Frontal cortex (tissue), 4 donors: ENCODE measurements at places on chromosomes 3 and 15.

DNA sequence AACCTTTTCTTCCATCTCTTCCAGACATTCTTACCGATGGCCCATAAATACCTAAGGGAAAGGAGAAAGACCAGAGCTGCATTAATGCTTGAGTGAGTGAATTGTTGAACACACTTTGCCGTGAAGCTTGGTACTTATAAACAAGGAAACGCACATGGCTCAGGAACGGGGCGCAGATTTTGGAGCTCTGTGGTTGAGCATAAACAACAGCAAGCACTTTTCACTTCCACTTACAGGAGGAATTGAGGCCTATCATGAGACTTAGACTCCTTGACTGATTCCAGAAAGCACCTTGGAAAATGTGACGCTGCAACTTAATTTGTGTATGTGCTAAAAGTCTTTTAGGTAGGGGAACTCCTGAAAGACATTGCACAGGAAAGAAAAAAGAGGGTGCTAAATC is 197.5 kb upstream of the FEZF2 start:
- no peak for DNase-seq

GRCh38 chr15:68315495-68316031 is 38.0 kb downstream of the FEM1B start:
- DNase-seq: no peak

- no peak for DNase-seq
Observed at GRCh38 chr3:94524102-94524919, 461.4 kb downstream of the NSUN3 start.

DNA sequence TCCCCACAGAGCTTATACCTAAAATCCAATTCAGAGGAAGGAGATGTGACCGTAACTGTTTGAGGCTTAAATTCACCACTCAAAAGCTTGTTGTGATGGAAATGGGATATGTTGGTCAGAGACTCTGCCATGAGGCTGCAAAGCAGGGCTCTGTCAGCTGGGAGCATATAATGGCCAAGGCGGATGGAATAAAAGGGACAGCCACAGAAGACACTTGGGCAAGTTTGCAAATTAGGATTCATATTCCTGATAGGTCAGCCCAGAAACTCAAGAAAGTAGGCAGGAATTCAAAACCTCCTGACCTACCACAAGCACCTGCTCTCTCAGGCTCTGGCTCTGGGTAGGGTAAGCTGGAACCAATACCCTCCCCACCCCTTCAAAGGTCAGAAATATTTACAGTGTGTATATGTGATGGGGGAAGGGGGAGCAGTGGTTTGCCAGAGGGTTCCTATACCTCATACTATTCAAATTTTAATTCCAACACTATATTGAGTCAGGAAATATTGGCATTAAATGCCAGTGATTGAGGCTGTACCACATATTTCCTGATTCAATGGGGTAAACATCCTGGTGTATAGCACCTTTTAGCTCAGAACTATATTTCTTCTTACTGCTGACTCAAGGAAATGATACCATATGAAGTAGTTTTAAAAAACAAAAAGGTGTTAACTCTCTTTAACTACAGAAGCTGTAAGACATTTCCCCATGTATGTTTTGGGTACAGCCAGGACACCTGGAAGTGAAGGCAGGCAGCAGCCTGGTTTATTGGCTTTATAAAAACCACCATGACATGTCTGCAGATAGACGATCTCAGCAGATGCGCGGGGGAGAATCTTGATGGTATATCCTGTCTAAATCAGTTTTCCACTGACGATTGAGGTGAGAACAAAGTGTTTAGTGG is 19.2 kb downstream of the FYCO1 start:
- no peak for DNase-seq

DNA sequence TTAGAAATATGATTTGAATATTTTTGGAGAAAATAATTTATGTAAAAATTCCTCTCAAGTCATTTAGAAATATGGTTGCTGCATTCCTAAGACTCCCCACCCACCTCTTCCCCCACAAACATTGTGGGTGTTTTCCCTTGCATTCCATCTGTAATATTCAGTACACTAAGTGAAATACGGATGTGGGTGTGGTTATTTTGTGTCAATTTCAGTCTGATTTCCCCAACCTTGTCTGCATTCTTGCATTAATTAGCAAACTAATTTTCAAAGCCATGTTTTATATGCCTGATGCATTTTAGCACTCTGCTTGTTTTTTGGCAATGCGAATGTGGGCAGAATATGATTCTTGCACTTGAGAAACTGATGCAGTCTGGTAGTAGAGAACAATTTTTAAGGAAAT is 408.3 kb upstream of the RGMA start:
- DNase-seq: no peak

- no peak for DNase-seq
Observed at GRCh38 chr3:126025862-126026261, 56.9 kb downstream of the ROPN1B start.

- DNase-seq: no peak
Observed at GRCh38 chr3:133899311-133899710, 3.6 kb upstream of the RAB6B start.

DNA sequence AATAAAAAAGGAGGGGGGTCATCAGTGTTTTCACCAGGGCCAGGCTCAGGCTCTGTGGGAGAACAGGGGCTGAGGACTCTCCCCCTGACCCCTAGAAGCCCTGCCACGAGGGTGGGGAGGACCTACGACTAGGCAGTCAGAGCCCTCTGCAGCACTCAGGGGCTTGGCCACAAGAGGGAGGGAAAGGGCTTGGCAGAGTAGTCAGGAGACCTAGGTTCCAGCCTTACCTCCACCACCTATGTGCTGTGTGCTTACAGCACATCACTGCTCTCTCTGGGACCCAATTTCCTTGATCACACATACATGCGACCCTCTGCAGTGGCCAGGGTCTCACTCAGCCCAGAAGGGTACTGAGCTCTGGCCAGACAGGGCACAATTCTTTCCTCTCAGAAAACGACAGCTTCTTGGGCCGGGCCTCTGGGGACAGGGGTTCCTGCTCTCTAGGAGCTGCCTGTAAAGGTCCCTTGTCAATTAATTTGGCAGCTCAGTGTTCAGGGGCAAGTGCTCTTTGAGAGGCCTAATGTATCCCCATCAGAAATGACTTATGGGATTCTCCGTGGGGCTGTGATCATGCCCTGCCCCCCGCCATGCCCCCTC is 16.4 kb upstream of the SKIC8 start:
- no peak for DNase-seq

GRCh38 chr15:37098468-37099318 is 1.7 kb downstream of the MEIS2 start:
- DNase-seq: no peak

- no peak for DNase-seq
Observed at GRCh38 chr3:41363830-41364523, 164.7 kb downstream of the CTNNB1 start.

GRCh38 chr3:108608750-108609149 is 19.2 kb downstream of the DZIP3 start:
- no peak for DNase-seq

- no peak for DNase-seq
Observed at GRCh38 chr15:91032919-91033803, 10.8 kb upstream of the VPS33B start.

- DNase-seq: no peak
Observed at GRCh38 chr3:115930168-115930567, 306.9 kb downstream of the GAP43 start.

GRCh38 chr3:54663501-54664011 is 264.3 kb downstream of the LRTM1 start:
- DNase-seq: no peak

GRCh38 chr3:129493206-129493605 is 35.2 kb upstream of the RHO start:
- no peak for DNase-seq

- DNase-seq: no peak
Observed at GRCh38 chr3:98449606-98450193, 13.3 kb upstream of the OR5K1 start.

DNA sequence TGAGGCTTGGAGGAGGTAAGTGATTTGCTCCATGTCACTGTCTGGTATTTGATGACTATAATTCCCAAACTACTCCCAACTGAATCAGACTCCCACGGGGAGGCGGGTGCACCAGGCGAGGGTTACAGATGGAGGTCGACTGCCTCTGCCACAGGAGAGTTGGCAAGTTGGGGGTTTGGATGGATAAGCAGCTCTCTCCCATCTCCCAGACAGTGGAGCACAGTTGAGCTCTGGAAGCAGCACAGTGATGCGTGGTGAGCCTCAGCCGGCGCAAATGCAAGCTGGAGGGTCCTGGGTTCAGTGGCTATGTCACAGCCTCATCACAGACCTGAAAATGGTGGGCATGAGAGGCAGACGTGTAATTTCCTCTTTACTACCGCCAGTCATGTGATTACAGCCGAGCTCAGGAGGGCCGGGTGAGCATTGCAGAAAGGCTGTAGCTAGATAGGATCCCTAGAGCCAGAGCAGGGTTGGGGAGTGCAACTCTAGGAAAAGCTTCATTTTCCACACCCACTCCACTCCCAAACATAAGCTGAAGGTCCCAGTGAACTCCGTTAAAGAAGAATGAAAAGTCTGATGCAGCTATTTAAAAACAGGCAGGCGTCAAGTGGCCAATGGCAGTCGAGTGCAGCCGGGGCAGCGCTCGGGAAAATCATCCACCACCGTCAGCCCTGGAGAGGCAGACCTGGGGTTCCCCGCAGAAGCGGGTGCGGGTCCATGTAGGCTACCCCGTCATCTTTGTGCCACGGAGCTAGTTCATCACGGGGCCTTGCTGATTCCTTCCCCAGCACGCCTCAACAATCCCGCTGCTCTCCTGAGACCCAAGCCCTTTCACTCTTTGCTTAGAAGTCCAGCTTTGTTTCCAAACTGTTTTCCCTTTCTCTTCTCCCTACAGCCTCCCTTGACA is 33.3 kb upstream of the VPS8 start:
- DNase-seq: no peak

DNA sequence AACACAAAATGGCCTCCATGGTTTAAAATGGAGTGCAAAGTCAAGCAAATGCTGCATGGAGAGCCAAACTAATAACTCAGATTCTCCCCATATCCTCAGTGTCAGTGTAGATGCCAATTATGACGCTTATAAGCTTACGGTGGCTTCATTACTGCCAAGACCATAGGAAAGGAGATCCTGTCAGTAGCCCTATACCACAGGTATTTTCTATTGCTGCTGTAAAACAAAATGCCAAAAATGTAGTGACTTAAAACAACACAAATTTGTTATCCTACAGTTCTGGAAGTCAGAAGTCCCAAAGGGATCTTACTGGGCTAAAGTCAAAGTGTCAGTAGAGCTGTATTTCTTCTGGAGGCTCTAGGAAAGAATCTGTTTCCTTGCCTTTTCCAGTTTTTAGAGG is 149.8 kb upstream of the GBE1 start:
- DNase-seq: no peak

DNA sequence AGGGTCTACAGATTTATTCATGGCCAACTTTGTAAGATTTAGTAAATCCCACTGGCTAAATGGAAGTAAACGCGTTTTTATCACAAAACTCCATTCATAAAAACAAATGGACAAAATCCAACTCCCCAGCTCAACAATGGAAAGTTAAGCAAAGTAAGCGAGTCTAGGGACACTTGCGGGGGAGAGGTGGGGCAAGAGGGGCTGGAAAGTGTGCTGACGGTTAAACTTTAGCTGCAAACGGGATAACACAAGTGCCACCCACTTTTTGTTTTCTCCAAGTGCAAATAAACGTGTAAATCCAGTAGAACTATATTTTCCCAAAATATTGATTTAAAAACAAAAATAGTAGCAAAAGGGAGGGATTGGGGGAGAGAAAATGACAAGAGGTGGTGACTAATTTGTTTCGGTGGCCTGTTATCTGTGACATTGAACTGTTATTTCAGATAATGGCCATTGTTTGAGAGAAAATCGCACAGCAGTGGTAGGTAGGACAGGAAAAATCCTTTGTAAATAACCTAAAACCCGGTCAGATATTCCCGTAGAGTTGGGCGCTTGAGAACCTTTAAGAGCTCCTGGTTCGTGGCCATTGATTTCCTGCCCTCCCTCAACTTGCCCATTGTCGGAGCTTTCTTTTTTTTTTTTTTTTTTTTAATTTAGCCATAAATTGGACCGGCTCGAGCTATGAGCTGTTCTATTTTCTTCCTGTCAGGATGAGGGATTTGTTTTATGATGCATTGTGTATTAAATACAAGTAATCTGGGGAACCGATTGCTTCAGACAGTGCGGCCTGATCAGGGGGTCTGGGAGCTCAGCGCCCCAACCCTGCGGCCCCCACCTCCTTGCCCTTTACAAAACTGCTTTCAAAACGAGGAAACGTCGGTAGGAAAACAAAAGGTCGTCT is 514.8 kb downstream of the MECOM start:
- no peak for DNase-seq

DNA sequence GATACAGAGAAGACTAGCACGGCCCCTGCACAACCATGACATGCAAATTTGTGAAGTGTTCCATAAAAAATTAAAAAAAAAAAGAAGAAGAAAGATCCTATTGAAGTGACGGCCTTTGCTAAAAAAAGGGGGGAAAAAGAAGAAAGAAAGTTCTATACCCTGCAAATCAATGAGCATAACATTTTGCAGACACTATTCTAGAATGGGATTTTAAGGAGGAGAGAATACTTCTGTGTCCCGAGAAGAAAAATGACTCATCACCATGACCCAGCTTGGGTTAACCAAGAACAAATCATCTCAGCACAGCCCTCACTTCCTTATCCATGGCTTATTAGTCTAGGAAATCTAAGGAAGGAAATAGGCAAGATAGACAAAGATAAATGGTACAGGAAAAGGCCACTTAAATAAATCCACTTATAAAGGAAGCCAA is 7.4 kb upstream of the SH3BP5 start:
- DNase-seq: no peak

- DNase-seq: no peak
Observed at GRCh38 chr15:69497076-69497475, 44.5 kb downstream of the RPLP1 start.

- DNase-seq: no peak
Observed at GRCh38 chr15:78444255-78444654, 6.2 kb downstream of the IREB2 start.

DNA sequence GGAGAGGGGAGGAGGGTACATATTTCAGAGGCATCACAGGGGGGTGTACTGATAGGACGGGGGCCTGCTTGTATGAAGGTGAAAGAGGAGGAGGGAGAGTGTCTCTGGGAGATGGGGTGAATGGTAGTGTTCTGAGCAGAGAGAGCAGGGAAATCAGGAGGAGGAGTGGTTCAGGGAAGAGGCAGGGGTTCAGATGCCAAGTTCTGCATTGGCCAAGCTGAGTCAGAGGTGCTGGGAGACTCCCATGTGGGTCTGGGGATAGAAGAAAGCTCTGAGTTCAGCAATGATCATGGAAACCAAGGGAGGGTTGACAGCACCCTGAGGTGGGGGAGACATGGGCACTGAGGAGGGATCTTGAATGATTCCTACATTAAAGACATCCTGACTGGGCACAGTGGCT is 3.0 kb downstream of the CYP8B1 start:
- no peak for DNase-seq

GRCh38 chr3:40464339-40465110 is 7.4 kb downstream of the RPL14 start:
- DNase-seq: no peak

- no peak for DNase-seq
Observed at GRCh38 chr15:33142708-33143107, 51.8 kb downstream of the FMN1 start.
